ENCODE measurements at places on chromosomes 7 and 10.

DNA sequence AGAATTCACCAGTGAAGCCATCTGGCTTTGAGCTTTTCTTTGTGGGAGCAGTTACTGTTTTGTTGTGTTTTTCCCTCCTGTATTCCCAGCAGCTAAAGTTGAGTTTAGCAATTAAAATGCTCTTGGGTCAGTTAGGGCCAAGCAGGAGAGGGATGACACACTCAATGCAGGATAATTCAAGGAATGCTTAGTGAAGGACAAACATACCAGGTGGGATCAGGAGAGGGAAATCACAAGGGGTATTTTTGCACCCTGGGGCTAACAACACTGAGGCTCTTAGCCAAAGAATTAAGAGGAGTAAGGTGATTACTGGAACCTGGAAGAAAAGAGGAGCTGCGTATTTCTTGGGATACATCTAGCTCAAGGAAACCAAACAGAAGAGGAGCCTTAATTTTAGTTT lies 82.4 kb upstream of the KCND2 start:
- no peak for DNase-seq

DNA sequence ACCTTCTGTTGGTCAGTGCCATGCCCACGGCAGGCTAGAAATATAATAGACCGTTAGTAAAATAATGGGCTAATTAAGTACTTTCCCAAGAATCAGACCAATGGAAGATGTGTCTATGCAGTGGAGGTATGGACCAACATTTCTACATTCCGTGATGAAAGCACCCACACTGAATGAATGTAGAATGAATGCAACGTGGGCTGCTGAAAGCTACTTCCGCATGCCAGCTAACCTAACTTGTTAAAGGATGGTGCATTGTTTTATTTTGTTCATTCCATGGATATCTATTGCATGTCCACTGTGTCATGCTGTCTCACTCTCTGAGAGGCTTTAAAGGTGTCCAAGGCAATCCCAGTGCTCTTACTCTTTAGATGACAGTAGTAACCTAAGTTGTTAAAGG lies 112.9 kb upstream of the CAV2 start:
- DNase-seq, result no peak

DNA sequence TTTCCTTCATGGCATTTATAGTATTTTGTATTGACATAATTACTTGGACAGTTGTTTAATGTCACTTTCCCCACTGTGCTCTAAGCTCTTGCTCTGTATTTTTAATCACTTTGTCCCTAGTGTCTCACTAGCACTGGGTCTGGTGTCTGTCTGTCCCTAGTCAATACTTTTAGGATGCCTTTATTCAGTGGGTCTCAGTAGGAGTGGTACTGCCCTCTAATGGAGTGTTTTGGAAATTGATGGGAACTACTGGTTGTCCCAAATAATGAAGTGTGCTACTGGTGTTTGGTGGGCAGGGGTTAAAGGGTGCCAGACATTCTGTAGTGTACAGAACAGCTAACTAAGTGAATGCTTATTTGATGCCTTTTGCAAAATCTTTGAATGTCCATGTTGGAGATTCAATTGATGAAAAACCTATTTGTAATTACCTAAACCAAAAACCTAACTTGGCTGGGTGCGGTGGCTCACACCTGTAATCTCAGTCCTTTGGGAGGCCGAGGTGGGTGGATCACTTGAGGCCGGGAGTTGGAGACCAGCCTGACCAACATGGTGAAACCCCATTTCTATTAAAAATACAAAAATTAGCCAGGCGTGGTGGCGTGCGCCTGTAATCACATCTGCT lies 33.3 kb downstream of the CDK14 start:
- DNase-seq, result no peak

DNA sequence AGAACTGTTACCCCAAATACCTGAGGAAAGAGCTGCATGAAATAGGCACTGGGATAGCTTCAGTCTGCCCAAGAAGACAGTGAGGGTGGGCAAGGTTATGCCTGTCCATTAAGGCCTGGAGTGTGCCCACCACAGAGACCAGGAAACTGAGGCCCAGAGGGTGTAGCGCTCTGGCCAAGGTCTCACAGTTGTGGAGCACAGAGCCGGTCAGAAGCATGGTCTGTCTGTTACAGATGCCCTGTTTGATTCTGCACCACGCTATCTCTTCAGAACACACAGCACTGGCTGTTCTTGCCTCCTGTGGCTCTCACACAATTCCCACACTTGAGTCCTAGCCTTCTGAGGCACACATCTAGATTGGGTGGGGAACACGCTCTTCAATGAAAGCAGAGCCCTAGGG lies 261.4 kb downstream of the GRID1 start:
- DNase-seq, result no peak

GRCh38 chr7:44401692-44402091 lies 76.3 kb upstream of the CAMK2B start:
- no peak for DNase-seq
